ENCODE measurements at places on chromosomes 7 and 10.

DNA sequence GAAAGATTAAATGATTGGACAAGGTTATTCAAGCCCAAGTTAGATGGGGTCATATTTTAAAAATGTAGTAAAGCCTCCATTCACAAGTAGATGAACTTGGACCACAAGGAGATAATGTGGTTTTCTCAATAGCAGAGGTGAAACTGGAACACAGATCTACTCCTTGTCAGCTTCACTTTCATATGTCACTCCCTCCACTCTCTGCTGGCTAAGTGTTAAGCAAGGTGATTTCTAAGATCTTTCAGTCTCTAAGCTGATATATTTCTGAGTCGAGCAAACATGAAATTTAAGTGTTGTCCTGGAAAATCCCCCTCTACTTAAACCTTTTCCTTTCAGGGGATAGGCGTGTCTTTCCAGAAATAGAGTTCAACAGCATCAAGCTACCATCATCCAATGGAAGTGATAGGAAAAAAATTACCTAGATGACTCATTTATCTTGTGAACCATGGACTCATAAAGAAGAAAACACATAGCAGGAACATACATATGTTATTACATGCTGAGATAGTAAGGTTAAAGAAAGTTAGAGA lies 275.0 kb downstream of the PTEN start:
- no peak for DNase-seq

- DNase-seq, result no peak
These were observed 9.6 kb downstream of the GSTK1 start for GRCh38 chr7:143272871-143273270.

GRCh38 chr10:104614245-104614831 lies 26.8 kb upstream of the SORCS3 start:
- DNase-seq, result no peak

GRCh38 chr7:42843205-42843800 lies 68.6 kb downstream of the C7orf25 start:
- DNase-seq, result no peak

GRCh38 chr10:11876324-11876723 lies 53.2 kb downstream of the PROSER2 start:
- no peak for DNase-seq

- DNase-seq, result no peak
These were observed 47.3 kb upstream of the ITGB8 start for GRCh38 chr7:20283385-20283784.

DNA sequence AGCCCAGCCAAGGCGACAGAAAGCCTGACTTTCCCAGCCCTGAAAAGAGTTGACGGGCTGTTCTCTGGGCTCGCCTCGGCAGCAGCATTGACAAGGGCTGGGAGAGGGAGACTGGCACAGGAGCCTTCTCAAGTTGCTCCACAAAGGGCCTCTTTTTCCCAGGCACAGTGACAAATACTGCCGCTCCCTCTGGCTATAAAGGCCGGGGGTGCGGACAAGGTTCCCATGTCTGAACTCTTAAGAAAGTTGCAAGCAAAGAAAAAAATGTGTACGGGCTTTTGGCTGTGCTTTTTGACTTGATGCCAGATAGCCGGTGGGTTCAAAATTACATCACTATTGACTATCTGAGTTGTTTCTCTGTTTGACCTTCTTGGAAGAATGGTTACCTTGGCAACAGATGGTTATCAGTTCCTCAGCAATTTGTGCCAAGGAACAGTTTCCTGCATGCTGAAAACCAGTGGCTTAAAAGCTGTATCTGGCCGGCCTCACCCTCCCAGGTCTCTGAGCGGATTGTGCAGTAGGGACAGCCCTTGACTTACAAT lies 115.9 kb upstream of the EEPD1 start:
- no peak for DNase-seq

DNA sequence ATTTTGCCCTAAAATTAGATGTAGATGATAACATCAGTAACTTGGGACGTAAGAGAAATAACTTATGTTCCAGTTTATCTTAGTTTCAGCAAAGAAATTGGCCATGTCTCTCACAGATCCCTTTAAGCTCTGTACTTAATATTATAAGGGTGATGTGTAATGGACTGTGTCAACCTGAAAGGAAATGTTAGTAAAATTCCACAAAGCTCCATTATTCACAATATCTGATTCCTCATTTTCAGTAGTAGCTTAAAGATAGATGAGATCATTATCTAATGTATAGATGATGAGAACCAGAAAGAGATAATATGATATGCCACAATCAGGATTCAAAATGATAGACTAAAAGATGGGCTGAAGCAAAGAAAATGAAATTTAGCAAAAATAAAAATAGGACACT lies 316.8 kb upstream of the CHRM2 start:
- DNase-seq, result no peak

DNA sequence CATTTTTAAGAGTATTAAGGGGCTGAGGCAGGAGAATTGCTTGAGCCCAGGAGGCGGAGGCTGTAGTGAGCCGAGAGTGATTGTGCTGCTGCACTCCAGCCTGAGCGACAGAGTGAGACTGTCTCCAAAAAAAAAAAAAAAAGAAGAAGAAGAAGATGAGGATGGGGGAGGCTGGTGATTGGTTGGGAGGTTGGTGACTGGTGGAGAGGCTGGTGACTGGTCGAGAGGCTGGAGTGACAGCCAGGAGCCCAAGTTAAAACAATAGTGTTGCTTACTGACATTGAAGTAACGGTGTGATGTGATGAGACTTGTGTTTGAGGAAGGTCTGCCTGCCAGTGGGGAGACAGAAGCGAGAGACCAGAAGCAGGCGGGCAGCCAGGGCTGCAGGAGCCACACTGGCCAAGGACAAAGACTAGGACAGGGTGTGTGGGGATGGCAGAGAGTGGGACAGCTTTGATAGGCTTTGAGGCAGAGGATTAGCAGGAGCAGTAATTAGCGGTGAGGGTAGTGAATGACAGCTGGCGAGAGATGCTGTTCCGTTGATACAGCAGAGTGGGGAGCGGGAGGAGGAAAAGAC lies 4.9 kb downstream of the SRRT start:
- DNase-seq, result no peak

DNA sequence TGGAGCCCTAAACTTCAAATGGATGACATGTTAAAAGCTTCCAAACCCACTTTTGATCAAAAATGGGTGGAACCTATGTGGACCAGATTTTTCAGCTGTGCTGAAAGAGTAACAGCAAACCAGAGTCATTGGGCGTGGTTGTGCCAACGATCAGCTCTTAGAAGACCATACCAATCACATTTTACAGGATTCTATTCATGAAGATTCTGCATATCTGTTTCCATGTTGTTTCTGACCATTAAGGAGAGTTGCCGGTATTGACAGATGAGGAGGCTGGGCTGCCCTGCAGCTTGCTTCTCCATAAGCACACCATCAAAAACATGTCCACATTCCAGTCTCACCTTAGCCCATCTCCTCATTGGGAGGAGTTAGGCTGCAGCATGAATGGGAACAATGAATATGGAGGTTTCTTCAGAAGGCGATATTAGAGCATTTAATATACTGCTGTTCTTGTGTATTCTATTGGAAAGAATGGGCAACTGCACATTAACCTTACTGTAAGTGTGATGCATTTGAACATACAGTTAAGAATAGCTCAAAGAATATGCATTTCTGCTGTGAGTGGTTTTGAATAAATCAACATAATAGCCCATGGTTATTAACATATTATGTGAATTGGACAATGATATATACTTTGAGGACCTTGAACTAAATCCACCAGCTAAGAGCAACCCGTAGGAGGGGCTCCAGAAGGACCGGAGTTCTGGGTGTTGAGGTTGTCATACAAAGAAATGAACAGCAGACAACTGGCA lies 116.7 kb downstream of the TCF7L2 start:
- no peak for DNase-seq

- DNase-seq, result no peak
These were observed 319.6 kb downstream of the GRID1 start for GRCh38 chr10:86046845-86047460.

DNA sequence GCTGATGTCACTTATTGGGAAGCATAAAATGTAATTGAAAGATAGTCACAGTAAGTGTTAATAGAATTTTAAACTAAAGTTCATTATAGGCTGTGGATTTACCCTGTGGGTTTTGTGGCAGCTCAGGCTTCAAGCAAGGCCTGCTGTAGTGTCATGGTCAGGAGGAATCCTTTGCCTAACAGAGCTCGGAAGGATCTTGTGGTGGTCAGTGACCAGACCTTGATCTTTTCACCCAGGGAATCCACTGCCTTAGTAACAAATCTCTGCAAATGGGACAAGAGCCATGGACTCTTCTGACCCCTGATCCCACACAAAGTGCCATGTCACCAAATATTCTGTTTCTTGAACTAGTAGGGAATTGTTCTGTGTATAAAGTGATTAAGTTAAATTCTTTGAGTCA lies 20.6 kb upstream of the HDAC9 start:
- DNase-seq, result no peak

GRCh38 chr7:74299401-74299800 lies 10.2 kb downstream of the CLIP2 start:
- no peak for DNase-seq

- DNase-seq, result no peak
These were observed 187.1 kb downstream of the KIF20B start for GRCh38 chr10:89888321-89889070.

GRCh38 chr7:16739863-16740622 lies 13.5 kb upstream of the TSPAN13 start:
- DNase-seq, result no peak

- no peak for DNase-seq
These were observed 369.9 kb downstream of the WDR11 start for GRCh38 chr10:121221072-121221471.

- DNase-seq, result no peak
These were observed 74.8 kb downstream of the LMBR1 start for GRCh38 chr7:156818133-156818532.

- no peak for DNase-seq
These were observed 1.9 kb downstream of the DLX5 start for GRCh38 chr7:97022491-97023306.

DNA sequence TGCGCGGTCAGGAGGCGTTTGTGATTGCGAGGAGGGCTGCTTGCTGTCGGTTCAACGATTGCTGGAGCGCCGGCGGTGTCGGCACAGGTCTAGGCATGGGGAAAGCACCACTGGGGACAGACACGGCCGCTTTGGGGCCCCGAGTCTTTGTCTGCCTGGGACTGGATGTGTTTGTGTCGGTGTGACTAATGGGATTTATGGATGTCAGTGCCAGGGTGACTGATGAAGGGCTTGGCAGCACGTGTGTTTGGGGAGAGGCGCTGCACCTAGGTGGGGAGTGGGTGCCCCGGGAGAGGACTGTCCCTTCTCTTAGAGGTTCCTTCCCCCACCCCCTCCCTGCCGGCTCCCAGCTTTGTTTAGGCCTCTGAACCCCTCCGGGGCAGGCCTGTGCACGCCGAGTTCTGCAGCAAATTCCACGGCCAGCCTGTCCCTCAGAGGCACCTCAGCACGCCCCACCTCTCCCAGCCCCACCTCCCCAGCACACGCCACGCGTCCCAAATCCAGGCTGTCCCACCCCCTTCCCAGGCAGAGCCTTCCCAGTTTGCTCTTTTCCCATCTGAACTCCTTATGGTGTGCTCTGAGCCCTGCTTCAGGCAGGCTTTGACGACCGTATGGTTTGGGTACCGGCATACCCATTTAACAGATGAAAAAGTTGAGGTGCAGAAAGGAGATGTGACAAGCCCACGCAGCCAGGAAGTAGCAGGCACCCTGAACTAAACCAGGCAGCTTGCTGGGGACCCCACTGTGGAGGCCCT lies 6.4 kb upstream of the TNRC18 start:
- no peak for DNase-seq

DNA sequence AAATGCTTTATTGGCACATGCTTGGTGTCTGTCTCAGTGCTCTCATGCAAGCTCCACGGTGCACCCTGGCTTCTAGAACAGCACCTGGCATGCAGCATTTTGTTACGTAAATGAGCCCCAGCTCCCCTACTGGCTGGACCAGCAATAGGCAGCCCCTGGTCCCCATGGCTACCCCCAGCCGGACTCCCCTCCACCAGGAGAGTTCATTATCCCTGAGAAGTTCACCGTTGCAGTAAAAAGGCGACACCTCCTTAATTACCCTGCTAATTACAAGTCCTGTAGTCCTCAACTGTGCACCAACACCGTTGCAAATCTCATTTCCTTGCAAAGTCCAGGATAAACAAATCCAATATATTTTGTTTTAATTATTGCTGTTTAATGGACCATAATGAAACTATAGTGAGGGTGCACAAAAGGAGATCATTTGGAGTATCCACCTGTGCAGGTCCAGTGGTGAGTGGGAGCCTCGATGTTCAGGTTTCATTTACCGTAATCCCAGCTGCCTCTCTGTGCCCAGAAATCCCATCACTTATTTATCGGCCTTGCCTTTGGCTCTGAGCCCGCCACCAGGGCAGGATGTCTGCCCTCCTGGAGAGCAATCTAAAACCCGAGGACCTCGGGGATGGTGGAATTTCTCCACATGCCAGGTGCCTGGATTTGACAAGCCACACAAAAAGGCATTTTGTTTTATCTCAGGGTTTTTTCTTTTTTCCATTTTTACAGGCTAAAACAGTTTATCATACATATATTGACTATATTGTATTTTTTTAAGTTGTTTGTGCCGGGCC lies 12.8 kb upstream of the DRGX start:
- no peak for DNase-seq

GRCh38 chr10:49200854-49201253 lies 12.7 kb upstream of the TMEM273 start:
- no peak for DNase-seq

GRCh38 chr10:102705531-102705930 lies 8.7 kb downstream of the ARL3 start:
- DNase-seq, result no peak

GRCh38 chr10:82814635-82815034 lies 939.6 kb downstream of the NRG3 start:
- DNase-seq, result no peak

GRCh38 chr7:16172366-16172765 lies 249.0 kb downstream of the CRPPA start:
- DNase-seq, result no peak

GRCh38 chr7:120720317-120720716 lies 137.6 kb downstream of the TSPAN12 start:
- no peak for DNase-seq

- DNase-seq, result no peak
These were observed 208.8 kb downstream of the CTNNA3 start for GRCh38 chr10:67487199-67487598.

- DNase-seq, result no peak
These were observed 295.0 kb downstream of the BICC1 start for GRCh38 chr10:58807629-58808022.

- no peak for DNase-seq
These were observed at the start of gene RET for GRCh38 chr10:43076876-43077420. TSS of gene RET (plus strand) at chr10:43077069. CDS start at chr10:43077259, 190 bp downstream.

- no peak for DNase-seq
These were observed 33.9 kb downstream of the RCC1L start for GRCh38 chr7:75039709-75040108.

GRCh38 chr7:1043552-1044188 lies 676 bp upstream of the GPR146 start:
- no peak for DNase-seq
